Panc1 (cell line): ENCODE measurements at places on chromosomes 3 and 15. TPM values are rescaled to one million over a fixed set of nuclear protein-coding genes. Genes with fewer than 3 reads are reported as not detected.
A peak's percentile ranks its signal among the peaks of the same experiment; 100 is the strongest.

SLC27A2 gene
- total RNA-seq = 0.18 TPM

NMNAT3 gene
- 1.9 TPM for total RNA-seq

WDR93 gene
- total RNA-seq = 0.18 TPM

MESD gene
- total RNA-seq = 28.2 TPM

PRSS50 gene
- 0.13 TPM for total RNA-seq

METTL6 gene
- 16.5 TPM for total RNA-seq

RPP25 gene
- 40.1 TPM for total RNA-seq

GOLGA6D gene
- not detected for total RNA-seq

SLC28A1 gene
- not detected for total RNA-seq

TIPARP gene
- 22.1 TPM for total RNA-seq

DNA sequence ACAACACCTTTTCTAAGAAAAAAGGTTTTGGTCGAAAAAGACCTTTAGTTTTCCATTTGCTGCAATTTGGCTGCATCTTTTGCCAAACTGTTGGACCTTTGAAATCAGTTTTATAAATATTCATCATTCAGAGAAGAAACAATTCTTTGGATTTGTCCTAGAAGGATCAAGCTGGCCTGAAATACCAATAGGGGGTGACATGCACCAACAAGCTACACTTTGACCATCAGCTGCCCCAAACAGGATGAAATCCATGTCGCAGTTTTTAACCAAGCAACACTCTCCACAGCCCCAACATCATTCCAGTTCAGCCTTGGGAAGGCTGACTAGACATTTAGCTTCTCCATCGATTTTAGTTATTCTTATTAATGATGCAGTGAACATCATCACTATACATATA lies 9.8 kb downstream of the RPL15 start:
- no peak for DNase-seq

GRCh38 chr15:58329781-58330671 lies 101.8 kb upstream of the LIPC start:
- DNase-seq = no peak

- no peak for DNase-seq
Measured at GRCh38 chr3:116930786-116931185, 221.2 kb downstream of the TUSC7 start.

GRCh38 chr3:22231061-22231460 lies 480.1 kb upstream of the ZNF385D start:
- DNase-seq = no peak

- DNase-seq = no peak
Measured at GRCh38 chr3:73094129-73094528, 32.7 kb downstream of the EBLN2 start.

- DNase-seq = no peak
Measured at GRCh38 chr3:53195602-53196574, 34.9 kb downstream of the PRKCD start.

DNA sequence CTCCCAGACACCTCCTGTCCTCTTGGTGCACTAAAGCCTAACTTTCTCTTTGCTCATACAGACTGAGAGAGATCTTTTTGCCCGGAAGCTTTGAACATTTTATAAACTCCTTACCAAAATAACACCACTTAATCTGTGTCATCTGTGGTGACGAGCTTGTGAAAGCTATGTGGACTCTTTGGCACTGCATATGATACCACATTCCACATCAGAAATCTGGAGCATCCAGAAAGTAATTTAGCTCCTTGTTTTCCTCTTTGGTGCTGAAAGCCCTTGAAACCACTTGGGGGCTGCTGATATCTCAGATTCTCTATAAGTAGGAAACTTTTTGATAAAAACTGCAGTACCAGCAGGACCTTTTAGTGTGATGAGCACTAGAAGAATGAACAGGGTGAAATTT lies 128.3 kb downstream of the ALCAM start:
- no peak for DNase-seq

GRCh38 chr3:189186101-189186500 lies 14.3 kb downstream of the TPRG1 start:
- DNase-seq = no peak

- DNase-seq = no peak
Measured at GRCh38 chr15:89130201-89130600, 41.9 kb downstream of the ABHD2 start.

DNA sequence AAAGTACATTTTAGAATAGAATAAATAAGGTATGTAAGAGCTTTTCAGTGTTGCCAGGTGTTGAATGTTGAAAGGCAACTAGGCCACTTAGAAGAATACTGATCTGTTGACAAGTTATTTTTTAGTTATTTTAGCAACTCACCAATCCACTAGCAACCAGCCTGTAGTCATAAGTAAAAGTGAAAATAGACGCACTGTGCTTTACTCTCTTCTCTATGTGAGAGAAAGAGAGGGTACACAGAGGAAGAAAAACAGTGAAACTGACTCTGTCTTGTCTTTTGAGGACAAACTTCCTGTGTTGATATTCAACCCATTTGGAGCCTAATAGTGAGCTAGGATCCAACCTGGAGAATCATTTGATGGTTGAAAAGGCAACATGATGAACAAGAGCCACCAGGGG lies 327.1 kb upstream of the GOLIM4 start:
- DNase-seq = no peak

GRCh38 chr3:25820816-25821486 lies 31.1 kb downstream of the OXSM start:
- no peak for DNase-seq

DNA sequence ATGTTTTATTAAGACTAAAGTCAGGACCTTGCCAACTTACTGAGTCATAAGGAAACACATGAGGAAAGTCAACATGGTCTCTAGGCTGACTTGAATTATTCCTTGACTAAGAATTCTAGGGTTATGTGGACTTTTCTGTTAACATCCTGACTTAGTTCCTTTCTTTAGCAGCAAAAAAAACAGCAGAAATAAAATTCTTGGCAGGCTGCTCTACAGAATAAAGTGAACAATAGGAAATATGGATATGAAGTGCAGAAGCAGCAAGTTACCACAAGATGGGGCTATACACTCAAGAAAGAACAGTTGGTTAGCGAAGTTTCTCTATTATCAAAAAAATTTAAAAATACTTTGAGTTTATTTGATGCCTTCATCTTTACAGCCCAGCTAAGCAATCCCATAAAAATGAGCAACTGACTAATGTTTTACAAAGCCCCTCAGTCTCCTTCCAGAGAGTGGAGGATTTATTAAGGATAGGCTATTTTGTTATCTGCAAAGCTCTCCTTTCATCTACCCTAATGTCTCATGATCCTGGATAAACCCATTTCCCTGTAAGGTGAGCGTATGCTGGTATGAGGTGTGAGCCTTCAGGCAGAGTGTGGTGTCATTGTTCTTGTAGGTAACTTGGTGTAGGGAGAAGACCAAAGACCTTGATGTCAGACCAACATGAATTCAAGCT lies 23.1 kb upstream of the MCCC1 start:
- DNase-seq = peak; percentile 58

DNA sequence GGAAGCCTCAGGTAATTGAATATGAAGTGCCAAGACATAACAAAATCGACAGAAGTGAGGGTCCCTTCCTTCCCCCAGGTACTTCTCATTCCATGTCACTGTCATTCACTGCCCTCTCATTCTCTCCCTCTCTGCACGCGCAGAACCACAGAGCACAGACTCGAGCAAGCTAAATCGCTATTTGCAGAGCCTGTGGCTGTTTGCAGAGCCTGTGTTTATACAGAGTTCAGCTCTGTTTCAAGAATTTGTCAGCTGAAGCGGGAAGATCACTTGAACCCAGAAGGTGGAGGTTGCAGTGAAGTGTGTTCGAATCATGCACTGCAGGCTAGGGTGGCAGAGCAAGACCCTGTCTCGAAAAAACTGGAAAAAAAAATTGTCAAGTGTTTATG lies 2.5 kb downstream of the VILL start:
- DNase-seq = no peak

GRCh38 chr3:184180165-184180564 lies 5.5 kb downstream of the AP2M1 start:
- no peak for DNase-seq

DNA sequence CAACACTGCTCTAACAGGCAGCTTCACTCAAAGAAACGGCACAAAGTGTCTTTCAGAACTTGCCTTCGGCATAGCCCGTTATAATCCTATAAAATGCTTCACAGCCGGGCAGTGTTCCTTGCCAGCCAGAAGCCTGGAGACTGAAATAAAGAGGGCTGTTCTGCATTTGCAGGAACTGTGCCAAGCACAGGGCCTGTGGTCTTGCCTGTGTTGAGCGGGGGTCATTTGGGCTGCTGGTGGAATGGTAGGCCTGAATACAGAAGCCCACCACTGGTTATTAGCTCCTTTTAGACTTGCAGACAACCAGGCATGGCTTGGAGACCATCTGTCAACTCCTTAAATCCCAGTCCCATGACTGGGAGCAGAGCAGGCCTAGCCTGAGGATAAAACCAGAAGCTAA lies 4.7 kb upstream of the ARHGEF3 start:
- no peak for DNase-seq

DNA sequence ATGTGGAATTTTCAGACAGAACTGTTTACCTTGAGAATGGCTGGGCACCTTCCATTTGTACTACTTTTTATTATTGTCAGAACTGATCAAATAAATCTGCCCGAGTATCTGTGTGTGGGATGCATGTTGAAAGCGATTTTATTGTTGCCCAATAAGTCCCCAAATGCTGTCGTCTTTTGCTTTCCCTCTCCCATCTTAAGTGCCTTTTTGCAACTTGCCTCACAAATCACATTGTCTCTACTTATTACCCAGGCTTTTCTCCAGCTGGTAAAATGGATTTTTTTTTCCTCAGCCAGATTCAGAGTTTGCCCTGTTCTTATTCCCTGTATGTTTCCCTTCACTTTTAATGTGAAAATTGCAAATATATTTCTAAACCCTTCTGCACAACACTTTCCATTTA lies 163.1 kb downstream of the CNTN4 start:
- DNase-seq = no peak

DNA sequence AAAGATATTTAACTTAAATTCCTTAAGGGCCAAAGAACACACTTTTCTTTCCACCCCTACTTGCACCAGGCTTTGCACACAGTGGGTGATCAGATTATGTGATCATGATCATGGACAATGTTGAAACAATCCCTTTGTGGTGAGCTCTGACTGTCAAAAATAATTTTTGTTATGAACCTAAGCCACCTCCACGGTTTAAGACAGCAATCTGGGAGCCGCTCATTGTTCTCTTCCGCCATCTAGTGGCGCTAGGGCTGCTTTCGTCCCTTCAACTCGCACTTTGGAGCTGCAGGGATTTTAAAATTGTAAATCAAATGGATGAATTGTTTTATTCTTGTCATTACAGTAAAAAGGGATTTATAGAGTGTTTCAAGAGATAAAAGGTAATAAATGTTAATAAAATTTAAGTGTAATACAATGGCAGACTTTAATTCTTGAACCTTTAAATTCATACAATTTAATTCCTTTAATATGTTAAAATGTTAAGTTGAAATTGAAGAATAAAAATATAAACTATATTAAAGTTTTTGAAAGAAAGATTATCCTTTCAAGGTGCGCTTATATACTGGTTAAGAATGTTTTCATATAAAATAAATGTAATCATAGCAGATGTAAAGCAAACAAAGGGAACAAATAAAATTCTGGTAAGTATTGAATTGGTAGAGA lies 45.3 kb upstream of the ARL6 start:
- peak; percentile 50 for DNase-seq

GRCh38 chr3:38579551-38580449 lies 69.7 kb downstream of the SCN5A start:
- DNase-seq = no peak

DNA sequence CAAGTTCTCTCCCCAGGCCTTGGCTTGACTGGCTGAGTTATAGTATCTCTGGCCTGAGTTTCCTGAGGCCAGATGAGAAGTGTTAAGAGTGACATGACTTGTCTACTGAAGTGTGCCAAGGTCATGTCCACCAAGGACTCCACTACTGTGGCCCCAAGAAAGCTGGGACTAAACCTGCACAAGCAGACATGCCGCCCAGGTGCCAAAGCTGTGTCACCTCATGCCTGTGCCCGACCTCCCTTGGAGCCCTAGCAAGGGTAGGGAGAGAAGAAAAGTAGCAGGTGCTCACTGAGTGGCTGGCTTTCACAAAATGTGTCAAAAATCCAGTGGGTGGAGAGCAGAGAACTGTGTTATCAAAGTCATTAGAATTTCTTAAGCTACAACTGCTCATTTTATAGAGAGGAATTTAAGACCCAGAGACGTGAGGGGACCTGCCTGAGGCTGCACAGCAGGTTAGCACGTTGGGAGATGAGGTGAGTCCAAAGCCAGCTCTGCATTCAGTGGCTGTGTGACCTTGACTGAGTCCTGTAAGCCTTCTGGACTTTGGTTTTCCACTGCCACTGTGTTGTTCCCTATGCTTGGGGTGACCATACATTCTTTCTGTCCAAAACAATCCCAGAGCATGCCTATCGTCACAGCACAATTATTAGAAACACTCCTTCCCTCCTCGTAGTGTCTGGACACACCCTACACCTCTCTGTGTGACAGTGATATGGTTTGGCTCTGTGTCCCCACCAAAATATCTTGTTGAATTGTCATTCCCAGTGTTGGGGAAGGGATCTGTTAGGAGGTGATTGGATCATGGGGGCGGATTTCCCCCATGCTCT lies 5.0 kb upstream of the LYSMD4 start:
- DNase-seq = no peak

GRCh38 chr3:195086341-195086740 lies 184.6 kb downstream of the XXYLT1 start:
- no peak for DNase-seq
